Stimulated activated naive CD4-positive, alpha-beta T cell treated with Interleukin-2 at 50 U/mL for 16 hours (primary cell): ENCODE measurements at places on chromosomes 13 and 19.
A peak's percentile ranks its signal among the peaks of the same experiment; 100 is the strongest.

DNA sequence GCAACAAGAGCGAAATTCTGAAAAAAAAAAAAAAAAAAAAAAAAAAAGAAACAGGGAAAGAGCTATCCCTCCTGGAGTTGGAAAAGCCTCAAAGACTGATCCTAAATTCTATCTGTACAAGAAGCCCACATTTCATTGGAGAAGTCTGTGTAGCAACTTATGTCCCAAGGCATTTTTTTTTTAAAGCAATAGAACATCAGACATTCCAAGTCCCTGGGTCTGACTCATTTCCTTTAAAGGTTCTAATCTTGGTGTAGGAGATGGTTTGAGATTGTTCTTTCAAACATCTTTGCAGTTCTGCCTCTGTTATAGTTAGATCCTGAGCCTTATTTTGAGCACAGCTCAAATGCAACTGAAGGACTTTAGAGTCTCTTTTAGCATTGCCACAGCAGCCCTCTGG, 706.5 kb upstream of the MIR17HG start:
- no peak for DNase-seq

- no peak for DNase-seq
Measured at GRCh38 chr13:50353651-50354415, 338.6 kb downstream of the KCNRG start.

- no peak for DNase-seq
Measured at GRCh38 chr13:35857769-35858168, 273.4 kb downstream of the DCLK1 start.

DNA sequence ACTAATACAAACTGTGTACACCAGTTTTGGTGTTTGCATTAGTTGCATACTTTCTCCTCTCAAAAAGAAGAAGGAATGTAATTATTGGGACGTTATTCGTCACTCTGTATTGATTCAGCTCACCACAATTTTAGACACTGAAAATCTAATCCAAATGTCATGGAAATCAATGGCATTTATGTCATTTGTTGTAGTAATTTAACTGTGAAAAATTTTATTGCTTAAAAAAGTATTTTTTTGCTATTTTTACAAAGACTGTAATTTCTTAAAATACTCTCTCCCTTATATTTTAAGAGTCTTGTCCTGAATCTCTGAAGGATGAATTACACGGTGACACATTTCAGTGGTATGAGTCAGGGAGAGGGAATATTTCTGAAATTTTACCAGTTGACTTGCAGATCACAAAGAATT, 2117.6 kb downstream of the PCDH9 start:
- DNase-seq = no peak

- DNase-seq = no peak
Measured at GRCh38 chr19:3058009-3058820, 4.1 kb downstream of the TLE5 start.

DNA sequence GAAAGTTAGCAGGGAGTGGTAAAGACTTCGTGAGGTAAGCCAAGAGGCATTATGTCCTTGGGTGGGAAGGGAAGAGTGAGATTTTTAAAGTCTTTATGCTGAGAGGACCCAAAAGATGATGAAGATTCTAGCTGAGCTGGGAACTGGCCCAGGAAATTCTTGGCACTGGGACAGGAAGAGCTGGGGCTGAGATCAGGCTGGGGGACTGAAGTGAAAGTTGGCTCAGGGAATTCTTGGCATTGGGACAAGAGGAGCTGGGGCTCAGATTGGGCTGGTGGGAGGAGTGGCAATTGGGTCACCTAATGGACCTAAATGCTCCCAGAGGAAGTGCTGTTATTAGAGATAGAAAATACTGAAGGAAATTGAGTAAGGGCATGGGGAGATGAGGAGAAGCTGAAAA, 8.8 kb downstream of the SCEL start:
- DNase-seq = no peak

DNA sequence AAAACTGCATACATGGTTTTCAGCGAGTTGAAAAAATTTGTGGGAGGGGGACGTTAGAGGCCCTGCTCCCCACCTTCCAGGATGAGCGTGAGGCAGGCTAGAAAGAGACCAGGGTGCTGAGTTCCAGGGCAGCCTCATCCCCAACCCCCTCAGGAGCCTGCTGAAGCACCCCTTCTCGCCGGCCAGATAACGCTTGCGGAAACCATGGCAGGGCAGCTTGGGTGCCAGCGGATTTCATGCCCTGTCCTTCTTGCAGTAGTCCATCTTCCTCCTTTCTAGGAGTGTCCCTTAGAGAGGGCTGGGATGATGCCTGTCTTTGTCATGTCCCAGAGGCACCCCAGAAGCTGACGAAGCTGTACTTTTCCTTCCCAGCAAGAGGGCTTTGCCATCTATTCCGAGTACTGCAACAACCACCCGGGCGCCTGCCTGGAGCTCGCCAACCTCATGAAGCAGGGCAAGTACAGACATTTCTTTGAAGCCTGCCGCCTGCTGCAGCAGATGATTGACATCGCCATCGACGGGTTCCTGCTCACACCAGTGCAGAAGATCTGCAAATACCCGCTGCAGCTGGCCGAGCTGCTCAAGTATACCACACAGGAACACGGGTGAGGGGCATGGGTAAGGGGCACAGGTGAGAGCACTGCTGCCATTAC, 19.0 kb upstream of the C1QTNF9 start:
- DNase-seq = no peak

DNA sequence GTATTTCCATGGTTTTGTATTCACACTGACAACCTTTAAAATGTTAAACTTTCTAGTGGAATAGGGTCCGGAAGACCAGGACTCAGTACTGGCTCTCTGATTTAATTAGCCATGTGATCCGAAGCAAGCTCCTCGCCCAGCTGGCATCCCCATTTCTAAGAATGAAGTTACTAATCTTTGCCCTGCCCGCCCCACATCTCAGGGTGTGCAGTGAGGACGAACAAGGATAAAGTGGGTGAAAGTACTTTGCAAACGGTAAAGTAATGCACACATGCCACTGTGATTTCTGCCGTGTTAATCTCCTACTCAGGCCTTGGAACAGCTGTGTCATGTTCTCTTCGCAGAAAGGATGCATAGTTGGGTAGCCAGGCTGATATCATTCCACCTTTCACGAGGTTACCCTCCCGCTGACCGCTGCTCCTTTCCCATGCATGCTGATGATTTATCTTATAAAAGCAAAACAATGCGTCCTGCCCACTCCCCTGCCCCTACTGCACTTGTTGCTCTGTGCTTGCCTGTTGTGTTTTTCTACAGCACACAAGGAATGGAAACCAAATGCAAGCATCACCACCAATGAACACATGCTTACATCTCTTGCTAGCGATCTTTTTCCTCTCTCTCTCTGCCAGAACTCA, 539.0 kb downstream of the EFNB2 start:
- DNase-seq = no peak

DNA sequence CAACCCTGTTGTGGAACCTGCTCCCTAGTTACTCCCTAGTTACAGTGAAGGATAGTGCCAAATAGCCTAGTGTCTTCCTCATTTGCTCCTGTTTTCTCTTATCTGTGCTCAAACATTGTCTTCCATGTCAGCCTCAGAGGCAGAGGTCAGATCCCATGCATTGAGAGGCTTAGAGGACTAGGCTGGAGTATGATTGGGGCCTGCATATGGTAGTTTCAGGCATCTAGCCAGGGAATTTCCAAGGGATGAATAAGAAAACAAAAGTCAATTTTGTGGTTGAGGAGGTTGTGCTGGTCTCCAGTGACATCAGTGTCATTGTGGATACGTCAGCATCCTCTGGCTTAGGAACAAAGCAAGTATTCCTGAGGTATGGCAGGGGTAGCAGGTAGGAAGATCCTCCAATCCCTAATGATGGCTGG, 9.4 kb downstream of the ZNF546 start:
- DNase-seq = no peak

GRCh38 chr13:62450759-62451158, 1035.1 kb upstream of the PCDH20 start:
- no peak for DNase-seq

- DNase-seq = peak; percentile 32
Measured at GRCh38 chr19:39941615-39942365, 7.4 kb upstream of the FCGBP start.

GRCh38 chr13:73776151-73776785, 357.9 kb downstream of the KLF12 start:
- DNase-seq = no peak

DNA sequence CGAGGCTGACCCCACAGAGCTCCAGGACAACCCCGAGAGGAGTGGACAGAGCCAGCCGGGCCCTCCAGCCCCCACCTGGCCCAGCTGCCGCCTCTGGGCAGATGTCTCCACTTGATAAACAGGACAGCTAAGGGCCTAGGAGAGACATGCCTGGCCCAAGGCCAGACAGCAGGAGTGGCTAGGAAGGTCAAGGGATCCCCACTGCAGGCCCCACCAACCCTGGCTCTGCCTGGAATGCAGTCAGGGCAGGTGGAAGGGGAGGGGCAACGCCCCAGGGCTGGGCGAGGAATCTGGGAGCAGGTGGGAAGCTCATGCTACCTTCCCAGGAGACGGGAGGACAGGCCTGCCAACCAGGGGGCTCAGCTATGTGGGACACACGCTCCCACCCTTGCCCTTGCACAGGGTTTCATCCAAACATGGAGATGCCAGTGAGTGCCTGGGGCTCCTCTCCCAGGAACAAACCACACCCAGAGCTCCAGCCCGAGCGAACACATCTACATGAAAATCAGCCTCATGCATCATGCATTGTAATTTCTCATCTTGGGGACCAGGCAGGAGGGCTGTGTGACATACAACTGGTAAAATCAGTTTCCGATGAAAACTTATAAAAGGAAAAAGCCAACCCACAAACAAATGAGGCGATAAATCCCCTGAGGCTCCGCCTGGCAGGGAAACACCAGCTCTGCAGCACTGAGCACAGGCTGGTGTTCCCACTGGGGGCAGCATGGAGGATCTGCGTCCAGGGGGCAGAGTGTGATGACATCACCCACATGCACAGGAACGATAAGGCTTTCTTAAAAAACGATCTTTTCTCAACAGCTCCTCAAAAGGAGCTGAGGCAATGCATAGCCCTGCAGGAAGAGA, 25.0 kb downstream of the SH3GL1 start:
- no peak for DNase-seq

DNA sequence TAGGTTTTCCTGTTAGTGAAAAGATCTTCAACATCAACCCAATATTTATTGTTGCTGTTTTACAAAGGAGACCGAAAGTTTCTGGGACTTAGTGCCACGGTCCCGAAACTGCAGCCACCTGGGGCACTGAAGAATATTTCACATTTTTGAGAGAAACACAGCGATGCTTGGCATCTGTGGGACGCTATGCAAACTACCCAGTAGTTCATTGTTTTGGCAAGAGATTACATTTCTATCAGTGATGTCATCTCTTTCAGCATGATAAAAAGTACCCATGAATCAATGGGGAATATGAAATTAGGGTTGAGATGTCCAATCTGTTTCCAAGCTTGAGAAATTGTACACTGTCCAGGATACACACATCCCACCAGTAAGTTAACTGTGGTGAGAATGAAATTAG, 43.9 kb downstream of the TGDS start:
- DNase-seq = no peak

DNA sequence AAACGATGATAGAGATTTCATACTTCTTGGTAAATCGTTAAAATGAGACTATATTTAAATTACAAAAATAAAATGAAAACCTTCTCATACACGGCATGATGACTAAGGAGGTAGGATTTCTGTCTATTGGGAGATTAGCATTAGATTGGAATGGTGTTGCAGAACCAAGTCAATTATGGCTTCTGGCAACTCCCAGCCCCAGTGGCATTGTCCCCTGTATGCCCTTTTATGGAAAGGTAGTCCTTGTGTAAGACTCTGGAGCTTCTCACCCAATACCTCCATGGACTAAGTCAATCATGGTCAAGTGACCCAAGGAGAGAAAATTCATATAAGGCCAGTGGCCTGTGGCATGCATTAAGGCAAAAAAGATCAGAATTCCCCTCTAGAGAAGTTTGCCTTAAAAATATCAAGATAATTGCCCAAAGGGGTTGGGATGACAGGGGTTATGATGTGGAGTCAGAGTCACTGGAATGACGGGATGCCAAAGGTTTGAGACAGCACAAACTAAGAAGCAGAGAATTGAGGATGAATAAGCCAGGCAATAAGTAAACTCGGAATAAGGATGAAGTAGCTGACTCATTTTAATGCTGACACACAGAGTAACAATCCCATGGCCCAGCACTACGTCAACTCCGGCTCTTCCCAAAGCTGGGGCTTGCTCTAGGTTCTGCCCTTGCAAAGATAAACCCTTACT, 57.8 kb upstream of the POSTN start:
- DNase-seq = no peak

DNA sequence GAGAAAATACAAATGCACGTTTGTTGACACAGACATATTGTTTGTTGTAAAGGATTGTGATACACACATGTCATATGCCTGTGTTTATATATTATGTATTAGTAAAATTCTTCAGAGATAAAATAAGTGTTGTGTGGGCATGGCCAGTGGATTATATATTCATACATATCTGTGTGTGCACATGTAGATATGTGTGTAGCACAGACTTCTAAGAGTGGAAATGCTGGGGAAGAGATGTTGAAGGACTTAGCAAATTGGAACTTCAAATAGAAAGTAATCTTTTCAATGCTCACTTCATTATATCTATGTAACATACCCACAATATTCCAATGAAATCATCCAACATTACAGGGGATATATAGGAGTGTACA, 413.2 kb downstream of the LMO7 start:
- no peak for DNase-seq

DNA sequence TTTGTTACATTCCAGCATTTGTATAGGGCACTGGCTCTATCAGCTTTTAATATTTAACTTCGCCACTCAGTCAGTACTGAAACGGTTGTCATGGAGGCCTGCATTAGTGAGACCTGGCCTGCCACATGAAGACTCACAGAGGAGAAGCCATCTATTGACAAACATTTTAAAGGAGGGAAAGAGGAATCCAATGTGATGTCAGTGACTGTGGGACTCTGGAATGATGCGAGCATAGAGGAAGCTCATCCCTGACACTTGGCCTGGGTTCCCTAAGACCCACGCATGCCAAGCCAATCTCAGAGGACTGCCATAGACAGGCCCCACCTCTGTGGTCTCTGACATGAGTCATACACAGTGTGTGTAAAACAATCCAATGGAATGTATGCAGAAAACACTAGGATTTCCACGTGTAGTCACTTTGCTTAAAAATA, 7.9 kb upstream of the DPY19L3 start:
- DNase-seq = no peak

DNA sequence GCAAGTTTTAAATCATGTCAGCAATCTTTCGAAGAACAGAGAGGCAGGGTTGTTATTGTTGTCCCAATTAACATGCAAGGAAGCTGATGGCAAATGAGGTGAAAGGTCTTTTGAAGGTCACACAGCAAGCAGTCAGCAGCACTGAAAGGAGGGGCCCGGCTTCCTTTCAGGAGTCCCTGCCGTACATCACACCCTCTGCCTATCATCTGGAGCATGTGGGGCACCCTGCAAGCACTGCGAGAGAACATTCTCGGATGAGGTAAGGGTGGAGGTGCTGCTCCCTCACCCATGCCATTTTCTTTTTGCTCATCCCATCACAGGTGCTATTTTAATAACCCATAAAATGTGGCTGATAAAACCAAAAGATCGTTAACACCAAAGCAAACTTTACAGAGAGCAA, 111.2 kb downstream of the ENOX1 start:
- no peak for DNase-seq

DNA sequence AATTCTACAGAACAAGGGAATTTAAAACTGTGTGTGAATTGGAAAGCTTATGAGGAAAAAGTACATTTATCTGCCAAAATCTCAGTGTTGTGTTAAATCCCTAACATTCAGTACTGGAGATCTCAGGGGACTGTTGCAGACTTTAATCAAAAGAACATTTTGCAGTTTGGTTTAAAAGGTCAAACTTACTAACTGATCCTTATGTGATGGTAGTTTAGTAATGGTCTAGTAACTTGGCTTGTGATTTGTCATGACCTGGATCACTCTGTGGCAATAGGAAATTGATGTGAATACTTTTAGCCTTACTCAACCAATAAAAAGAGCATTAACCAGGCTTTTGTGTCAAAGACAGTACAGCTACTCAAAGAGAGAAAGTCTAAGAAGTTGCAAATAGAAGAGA, 862.1 kb upstream of the MIR17HG start:
- no peak for DNase-seq
